ENCODE measurements at places on chromosomes 3 and 15.
A peak's percentile ranks its signal among the peaks of the same experiment; 100 is the strongest.

GRCh38 chr3:95715128-95715527 is 1099.3 kb upstream of the EPHA6 start:
- DNase-seq, result no peak

DNA sequence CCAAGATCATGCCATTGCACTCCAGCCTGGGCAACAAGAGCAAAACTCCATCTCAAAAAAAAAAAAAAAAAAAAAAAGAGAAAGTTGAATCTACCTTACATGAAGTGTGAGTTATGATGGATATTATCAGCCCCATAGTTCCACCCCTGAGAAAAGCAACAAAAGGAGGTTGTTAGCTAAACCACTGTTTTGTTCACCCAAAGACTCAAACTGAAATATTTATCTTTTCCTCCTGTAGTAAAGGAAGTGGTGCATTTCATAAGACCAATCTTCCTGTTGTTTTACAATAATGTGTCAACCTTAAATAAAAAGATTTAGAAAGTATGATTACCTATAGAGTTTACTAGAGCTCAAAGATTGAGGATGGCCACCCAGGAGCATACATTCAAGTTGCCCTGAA is 18.7 kb upstream of the TRMT10C start:
- DNase-seq, result no peak

DNA sequence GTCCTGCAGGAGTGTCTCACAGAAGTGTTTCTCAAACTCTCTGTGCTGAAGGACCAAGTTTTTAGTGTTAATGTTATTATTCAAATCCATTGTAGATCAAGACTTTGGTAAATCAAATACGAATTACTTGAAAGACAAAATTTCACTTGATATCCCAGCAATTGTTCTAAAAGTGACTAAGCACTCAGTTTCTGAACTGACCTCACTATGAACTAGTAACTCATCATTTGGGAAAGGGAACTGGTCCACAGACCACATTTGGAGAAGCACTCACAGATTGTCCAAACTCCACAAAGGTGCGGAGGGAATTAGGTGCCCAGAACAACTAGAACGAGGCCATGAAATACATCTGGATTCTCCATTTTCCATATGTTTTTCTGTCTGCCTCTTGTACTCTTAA is 25.6 kb downstream of the FAM43A start:
- no peak for DNase-seq

DNA sequence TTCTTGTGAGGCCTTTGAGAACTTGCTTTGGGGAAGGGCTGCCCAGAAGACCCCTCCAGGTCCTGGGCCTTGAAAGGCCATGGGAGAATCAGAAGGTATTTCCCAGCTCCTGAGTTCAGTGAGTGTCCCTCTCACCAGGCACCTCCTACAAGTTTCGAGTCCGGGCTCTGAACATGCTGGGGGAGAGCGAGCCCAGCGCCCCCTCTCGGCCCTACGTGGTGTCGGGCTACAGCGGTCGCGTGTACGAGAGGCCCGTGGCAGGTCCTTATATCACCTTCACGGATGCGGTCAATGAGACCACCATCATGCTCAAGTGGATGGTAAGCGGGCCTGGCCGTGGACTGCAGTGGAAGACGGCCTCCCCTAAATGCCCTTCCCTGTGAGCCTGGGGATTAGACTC is 68.3 kb downstream of the BOC start:
- DNase-seq, result no peak

DNA sequence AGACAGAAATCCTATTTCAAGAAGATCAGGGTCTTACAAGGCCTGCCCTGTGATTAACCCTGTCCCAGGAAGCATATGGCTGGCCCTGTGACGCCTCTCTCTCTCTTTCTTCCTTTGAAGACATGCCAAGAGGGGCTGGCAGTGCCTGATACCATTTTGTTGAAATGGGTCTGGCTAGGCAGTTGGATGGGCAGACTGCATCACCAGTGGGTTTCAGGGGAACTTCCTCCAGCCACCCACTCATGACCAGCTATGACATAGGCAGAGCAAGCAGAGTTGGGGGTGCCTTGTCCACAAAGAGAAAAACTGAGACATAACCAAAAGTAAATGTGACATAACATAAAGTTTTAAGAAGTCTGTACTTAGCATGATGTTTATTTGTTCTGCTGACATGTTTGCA is 31.4 kb upstream of the MANF start:
- DNase-seq, result no peak

DNA sequence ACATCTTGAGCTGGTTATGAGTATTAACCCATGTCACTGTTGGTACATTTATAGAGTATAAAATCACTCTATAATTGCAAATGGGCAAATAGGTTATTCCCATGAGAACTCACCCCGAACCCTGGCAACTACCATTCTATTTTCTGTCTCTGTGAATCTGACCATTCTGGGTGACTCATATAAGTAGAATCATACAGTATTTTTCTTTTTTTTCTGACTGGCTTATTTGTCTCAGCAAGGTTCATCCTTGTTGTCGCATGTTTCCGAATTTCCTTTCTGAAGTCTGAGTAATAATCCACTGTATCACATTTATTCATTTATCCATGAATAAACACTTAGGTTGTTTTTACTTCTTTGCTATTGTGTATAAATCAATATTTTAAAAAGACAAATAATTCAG is 59.9 kb upstream of the CHRM5 start:
- DNase-seq, result peak; percentile 11

GRCh38 chr3:13080591-13080990 is 7.4 kb upstream of the IQSEC1 start:
- DNase-seq, result peak; percentile 24

DNA sequence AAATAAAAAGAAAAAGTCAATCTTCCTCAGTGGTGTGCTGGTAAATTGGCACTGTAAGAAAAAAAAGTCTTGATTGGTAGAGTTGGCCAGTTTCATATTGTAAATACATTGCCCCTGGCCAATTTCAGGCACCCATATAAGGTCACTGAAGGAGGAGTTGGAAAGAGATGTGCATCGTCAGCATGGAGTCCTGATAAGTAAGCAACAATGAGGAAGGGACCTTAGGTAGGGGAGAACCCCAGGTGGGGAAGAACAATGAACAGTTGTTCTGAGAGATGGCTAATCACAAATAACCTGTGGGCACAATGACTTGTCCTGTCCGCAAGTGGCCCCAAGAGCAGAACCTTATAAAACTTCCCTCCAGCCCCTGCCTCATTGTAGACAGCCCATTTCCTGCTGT is 8.6 kb upstream of the CYP8B1 start:
- DNase-seq, result no peak

- peak; percentile 88 for DNase-seq
Observed at GRCh38 chr3:125381314-125381713, 6.2 kb upstream of the ZNF148 start.

DNA sequence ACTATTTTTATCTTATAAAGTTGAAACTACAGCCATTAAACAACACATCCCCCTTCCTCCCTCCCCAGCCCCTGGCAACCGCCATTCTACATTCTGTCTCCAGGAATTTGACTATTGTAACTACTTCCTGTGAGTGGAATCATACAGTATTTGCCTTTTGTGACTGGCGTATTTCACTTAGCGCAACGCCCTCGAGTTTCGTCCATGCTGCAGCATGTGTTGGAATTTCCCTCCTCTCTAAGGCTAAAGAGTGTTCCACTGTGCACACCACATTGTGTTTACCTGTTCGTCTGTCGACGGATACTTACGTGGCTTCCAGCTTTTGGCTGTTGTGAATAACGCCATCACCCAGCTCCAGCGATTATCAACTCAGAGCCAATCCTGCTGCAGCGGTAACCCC is 52.0 kb upstream of the DLG1 start:
- DNase-seq, result no peak

DNA sequence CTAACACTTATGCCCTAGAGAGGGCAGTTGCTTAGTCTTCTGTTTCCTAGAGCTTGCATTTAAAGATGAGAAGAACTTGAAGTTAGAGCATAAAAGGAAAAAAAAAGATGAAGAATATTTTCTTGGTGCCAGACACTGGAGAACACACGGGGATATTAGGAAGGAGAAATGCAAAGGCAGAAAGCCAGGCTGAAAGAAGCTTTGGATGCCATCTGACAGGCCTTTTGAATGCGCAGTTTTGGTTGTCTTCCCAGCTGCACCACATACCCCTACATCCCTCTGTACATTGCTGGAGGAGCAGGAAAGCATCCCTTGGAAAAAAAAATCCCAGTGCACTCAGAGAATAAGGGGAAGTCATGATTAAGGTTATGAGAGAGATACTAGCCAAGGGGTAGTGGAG is 378.9 kb downstream of the GAP43 start:
- no peak for DNase-seq

- DNase-seq, result no peak
Observed at GRCh38 chr3:115903843-115904242, 280.5 kb downstream of the GAP43 start.

- DNase-seq, result peak; percentile 41
Observed at GRCh38 chr3:179446501-179446900, 4.8 kb downstream of the GNB4 start.

DNA sequence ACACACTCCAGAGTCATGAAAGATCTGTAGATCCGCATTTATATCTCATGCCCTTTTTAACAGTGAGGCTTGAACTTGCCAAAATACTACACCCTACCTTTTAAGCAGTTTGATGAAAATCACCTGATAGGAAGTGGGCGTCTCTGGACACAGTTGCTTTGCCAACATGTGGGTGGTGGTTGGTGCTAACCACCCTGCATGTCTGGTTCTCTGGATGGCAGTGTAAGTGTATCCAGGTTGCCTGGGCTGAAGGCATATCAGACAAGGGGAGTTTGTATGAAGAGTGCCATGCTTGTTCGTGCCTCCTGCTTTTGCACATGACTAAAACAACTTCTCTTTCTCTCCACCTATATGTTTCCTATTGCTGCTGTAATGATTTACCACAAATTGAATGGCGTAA is 159.6 kb downstream of the GHSR start:
- DNase-seq, result no peak

DNA sequence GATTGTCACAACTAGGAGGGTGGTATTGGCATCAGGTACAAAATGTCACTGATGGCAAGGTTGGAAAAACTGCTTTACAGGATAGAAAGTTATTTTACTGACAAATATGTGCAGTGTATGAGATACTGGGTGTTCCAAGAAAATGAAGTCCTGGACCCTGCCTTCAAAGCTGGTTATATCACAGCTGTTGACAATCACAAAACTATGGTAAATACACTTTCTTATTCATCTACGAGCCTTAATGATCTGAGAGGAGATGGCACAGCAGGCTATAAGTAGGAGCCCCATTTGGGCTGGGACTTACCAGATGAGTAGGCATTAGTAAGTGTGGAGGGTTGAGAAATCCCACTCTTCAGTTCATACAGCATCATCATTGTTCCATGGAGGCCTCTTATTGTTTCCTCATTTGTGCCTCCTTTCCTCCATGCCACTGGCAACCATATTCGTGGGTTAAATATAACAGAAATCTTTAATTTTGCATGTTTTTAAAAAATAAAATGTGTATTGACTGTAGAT is 66.9 kb downstream of the CMTM8 start:
- no peak for DNase-seq

DNA sequence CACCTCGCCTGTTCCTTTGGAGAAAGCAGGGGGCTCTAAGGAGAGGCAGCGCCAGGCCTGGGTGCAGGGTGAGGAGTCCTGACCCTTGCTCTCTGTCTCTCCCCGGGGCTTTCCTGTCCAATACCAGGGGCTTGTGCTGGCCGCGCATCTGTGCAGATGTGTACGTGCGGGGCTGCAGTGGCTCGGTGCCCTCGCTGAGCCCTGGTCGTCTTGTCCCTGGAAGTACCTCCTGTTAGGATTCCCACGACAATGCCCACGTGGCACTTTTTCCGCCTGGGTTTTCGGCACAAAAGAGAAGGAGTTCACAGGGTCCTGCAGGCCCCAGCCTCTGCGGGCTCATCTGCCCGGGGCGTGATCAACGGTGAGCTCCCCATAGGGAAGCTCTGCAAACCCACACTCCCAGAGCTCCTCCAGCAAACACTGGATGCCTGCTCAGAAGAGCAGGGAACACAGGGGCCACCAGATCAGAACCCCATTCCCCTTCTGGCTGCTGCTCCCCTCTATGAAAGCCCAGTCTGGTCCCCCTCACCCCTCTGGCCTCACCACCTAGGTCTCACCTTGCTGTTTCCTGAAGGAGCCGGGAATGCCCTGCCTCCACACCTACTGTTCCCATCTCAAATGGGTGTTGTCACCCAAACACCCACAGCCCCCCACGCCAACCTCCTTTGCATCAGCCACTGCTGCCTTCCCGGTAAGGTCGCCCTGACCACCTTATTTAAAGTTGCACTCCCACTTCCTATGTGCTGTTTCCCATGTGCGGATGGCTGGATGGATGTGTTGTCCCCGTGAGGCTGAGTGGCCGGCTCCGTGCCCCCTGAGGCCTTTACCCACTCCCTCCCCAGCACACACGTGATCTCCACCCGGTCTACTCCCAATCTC is 62.6 kb upstream of the PRR20G start:
- no peak for DNase-seq

GRCh38 chr3:107845380-107846278 is 245.2 kb downstream of the CD47 start:
- peak; percentile 53 for DNase-seq

DNA sequence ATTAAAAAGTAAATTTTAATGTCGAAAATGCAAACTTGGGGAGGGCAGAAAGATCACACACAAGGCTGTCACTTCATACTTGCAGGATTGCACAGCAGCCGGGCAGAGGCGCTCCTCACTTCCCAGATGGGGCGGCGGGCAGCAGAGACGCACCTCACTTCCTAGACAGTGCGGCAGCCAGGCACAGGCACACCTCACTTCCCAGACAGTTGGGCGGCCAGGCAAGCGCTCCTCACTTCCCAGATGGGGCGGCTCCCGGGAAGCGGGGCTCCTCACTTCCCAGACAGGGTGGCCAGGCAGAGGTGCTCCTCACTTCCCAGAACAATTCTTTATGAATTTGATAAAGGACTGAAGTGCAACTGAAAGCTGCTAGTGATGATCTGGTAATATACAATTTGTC is 21.2 kb downstream of the RLBP1 start:
- DNase-seq, result no peak

DNA sequence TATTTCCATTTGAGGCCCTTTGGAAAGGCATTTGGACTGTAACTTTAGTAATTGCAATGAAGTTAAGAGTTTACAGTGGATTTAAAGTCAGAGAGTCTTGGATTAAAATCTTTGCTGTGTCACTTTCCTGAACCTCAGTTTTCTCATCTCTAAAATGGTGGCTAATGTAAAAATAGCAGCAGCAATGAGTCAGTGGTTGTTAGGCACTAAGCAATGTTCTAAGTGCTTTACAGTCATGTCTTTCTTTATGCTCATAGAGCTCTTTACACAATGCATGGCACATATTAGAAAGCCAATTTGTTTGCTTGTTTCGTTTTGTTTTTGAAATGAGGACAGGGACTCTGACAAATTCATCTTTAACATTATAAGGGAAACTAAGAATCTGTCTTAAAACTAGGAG is 222.7 kb upstream of the DNAJC19 start:
- DNase-seq, result no peak

DNA sequence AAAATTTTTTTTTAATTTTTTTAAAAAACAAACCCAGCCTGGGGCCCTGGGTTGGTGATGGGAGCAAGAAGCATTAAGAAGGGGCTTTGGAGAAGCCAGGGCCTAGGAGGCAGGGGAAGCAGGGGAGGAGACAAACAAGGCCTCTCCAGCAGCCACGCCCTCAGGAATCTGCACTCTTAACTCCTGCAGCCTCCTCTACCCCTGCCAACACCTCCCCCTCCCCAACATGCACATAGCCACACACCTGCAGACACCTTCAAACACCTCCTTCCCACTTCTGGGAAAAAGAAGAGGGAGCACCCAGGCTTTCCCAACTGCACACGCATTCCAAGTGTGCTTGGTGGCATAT is 2.7 kb upstream of the DCAF1 start:
- DNase-seq, result no peak

All from AG10803 (cell line).